ENCODE measurements at places on chromosomes 4 and X. TPM values are rescaled to one million over a fixed set of nuclear protein-coding genes. Genes with fewer than 3 reads are reported as not detected.

SYP gene
- total RNA-seq: not detected

TMPRSS11B gene
- not detected for total RNA-seq

SSX1 gene
- total RNA-seq: not detected

ABLIM2 gene
- 0.99 TPM for total RNA-seq

Measured in glomerular endothelial cell (primary cell).